HS-5 (cell line): ENCODE measurements at places on chromosomes 3 and 15.

DNA sequence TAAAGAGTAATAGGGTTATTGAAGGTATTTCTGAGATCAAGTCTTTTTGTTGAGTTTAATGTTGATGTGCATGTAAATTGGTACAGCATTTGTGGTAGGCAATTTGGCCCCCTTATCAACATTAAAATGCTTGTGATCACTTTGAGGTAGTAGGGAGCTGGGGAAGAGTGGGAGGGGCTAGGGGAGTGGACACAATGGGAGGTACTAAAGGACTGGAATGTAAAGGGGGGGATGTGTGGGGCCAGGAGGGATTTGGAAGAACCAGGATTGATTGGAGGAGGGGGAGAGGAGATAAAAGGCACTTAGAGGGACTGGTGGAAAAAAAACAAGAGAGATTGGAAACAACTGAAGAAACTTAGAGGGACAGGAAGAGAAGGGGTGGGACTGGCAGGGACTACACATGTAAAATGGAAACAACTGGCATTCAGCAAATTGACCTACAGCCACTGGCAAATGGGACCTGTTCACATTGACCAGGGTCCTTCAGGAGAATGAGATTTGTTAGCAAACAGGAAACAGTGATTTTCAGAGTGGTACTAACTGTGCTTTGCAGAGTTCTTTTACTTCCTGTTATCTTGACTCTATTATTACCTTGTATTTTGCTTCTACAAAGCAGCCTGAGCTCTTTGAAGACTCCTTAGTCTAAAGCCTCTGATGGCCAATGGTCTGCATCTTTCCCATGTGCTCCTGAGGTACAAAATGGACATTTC lies 47.8 kb upstream of the ZBTB38 start:
- no peak for DNase-seq

DNA sequence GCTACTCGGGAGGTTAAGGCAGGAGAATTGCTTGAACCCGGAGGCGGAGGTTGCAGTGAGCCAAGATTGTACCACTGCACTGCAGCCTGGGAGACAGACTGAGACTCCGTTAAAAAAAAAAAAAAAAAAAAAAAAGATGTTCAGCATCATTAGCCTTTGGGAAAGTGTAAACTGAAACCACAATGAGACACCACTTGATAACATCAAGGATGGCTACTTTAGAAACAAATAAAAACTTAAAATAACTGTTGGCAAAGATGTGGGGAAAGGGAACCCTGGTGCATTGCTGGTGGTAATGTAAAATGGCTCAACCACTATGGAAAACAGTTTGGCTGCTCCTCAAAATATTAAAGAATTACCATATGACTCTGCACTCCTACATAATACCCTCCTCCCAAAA lies 1.9 kb downstream of the LEO1 start:
- DNase-seq: no peak

- peak; percentile 41 for DNase-seq
Measured at GRCh38 chr3:134197681-134198261, 52.9 kb downstream of the RYK start.

DNA sequence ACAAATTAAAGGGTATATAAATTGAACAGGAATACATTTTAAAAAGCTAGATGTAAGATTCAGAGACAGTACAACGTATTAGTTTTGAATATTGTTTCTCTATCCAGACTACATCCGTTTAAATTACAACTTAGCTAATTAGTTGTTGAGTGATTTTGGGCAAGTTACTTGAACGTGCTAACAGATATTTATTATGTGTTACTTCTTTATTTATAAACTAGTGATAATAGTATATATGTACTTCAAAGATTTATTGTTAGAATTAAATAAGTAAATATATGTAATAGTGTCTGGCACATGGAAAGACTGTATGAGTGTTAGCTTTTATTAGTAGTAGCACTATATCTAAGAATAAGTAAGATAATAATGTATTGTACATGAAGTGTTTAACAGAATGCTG lies 92.0 kb upstream of the GBE1 start:
- no peak for DNase-seq

- DNase-seq: no peak
Measured at GRCh38 chr3:114452256-114452655, 158.4 kb downstream of the TIGIT start.

GRCh38 chr3:195257454-195258448 lies 13.2 kb downstream of the XXYLT1 start:
- no peak for DNase-seq

GRCh38 chr3:117611211-117611610 lies 901.6 kb downstream of the TUSC7 start:
- no peak for DNase-seq

DNA sequence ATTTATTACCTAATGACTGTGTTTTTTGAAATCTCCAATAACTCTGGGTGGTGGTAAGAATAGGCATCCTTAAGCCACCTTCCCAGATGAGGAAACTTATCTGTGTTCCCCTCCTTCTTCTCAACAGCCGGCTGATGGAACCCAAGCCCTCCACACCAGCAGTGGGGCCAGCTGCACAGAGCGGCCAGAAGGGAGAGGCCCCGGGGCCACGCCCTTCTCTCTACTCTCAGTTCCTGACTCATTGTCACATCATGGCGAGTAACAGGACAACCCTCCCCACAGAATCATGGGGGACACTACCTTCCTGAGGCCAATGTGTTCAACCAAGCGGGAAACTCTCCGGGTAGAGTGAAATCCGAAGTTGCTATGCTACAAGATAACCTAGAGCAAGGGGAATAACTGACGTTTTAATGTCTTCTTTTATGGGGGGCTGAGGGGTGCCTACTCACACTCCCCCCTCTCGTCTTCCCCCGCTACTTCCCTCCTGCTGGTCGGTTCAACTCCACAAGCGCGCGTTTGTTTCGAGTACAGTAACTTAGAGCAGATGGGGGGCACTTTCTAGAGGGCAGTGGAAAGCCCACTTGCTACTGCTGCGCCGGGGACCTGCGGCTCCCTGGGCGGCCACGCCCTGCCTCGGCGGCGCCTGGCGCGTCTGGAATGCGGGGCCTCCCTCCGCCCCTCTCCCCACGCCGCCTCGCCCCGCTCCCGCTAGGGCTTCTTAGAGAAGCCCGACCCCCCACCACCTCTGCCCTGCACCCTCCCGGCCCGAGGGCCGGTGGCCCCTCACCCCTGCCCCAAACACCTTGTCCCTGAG lies 621 bp downstream of the ANXA2 start:
- no peak for DNase-seq

DNA sequence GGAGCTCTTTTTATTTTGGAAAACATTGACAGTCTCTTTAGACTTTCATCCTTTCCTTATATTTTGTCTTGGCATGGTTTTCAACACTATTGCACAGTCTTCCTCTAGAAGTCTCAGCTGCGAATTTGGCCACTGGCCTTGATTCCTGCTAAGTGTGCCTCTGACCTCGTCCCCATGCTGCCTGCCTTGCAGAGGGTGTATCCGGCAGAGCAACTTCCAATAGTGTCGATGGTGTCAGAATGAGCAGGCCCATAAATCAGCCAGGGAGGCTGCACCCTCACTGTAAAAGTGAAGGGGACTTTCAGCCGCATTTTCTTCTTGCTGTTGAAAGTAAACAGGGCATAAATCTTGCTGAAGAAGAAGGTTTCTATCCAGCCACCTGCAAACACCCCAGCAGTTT lies 336.7 kb upstream of the TRIM42 start:
- DNase-seq: no peak

DNA sequence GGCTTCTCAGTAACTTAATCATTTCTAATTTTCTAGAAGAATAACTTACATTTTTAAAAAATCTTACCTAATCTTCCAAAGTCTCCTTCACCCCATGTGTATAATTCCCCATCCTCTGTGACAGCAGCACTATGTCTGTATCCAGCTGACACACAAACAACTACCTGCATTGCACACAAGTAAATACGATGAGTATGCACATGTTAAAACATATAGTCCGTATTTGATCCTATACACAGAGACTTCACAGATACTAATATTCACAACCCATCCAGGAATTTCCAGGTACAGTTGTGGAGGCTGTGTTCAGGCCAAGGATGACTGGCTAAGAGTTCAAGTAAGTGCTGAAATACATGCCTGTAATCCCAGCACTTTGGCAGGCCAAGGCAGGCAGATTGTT lies 78.6 kb downstream of the HERC1 start:
- no peak for DNase-seq

- DNase-seq: no peak
Measured at GRCh38 chr3:124797426-124797945, 67.2 kb downstream of the UMPS start.

GRCh38 chr3:157166561-157166960 lies 6.6 kb upstream of the CCNL1 start:
- no peak for DNase-seq

GRCh38 chr3:189664311-189664710 lies 33.1 kb downstream of the TP63 start:
- peak; percentile 92 for DNase-seq

GRCh38 chr3:158573714-158574113 lies 2.7 kb downstream of the MLF1 start:
- no peak for DNase-seq

GRCh38 chr15:39934397-39935071 lies 619 bp downstream of the EIF2AK4 start:
- DNase-seq: no peak

- no peak for DNase-seq
Measured at GRCh38 chr3:45179163-45179562, 33.0 kb upstream of the CDCP1 start.

GRCh38 chr3:31377045-31377642 lies 155.6 kb upstream of the STT3B start:
- DNase-seq: peak; percentile 86

GRCh38 chr3:175005881-175006280 lies 146.7 kb downstream of the NAALADL2 start:
- no peak for DNase-seq

DNA sequence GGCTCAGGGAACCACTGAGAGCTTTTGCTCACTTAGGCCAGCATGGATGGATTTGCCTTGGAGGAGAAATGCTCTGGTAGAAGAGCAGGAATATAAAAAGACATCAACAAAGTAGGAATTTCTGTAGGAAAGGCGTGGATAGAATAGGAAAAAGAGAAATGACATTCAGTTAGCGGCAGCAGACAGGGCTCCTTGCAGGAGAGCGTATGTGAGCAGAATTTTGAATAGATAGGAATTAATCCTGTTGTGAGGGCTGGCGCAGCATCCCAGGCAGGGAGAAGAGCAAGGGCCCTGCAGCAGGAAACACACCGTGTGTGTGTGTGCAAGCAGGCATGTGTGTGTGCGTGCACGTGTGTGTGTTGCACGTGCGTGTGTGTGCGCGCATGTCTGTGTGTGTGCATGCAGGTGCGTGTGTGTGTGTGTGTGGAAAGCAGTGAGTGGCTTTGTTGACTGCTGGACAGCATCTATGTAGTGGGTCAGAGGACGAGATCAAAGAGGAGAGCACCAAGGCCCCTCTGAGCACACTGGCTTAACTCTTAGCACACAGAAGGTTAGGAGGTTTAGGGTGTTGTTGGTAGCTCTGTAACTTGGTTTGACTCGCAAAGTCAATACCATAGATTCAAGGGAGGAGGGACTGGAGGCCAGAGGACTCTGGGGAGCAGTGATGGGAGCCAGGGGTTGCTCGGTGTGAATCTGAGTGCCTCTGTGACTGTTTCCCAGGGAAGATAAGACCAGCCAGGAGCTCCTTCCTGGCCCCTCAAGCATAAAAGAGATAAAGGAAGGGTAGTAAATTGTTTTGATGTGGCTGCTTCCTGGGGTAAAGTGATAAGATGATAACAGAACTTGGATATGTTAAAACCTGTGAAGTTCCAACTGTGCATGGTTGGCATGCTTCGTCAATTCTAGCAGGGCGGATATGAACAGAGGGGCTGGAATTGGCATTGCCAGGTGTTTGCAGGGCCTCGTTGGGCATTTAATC lies 639.5 kb downstream of the NR2F2 start:
- DNase-seq: no peak

DNA sequence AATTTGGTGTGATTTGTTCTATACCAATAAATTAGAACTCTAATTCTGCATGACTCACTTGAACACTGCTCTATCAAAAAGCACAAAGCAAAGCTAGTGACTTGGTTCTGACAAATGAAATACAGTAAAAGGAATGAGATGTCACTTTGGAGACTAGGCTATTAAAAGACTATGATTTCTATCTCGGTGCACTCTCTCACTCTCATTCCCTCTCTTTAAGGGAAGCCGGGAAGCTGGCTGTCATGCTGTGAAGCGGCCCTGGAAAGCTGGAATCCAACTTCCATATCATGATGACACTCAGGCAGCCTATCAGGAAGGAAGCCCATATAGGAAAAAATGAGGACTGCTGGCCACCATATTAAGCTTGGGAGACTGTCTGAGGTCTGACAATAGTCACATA lies 590.1 kb upstream of the CBLB start:
- DNase-seq: no peak

- DNase-seq: peak; percentile 31
Measured at GRCh38 chr3:122258757-122259371, 66.2 kb upstream of the CSTA start.

DNA sequence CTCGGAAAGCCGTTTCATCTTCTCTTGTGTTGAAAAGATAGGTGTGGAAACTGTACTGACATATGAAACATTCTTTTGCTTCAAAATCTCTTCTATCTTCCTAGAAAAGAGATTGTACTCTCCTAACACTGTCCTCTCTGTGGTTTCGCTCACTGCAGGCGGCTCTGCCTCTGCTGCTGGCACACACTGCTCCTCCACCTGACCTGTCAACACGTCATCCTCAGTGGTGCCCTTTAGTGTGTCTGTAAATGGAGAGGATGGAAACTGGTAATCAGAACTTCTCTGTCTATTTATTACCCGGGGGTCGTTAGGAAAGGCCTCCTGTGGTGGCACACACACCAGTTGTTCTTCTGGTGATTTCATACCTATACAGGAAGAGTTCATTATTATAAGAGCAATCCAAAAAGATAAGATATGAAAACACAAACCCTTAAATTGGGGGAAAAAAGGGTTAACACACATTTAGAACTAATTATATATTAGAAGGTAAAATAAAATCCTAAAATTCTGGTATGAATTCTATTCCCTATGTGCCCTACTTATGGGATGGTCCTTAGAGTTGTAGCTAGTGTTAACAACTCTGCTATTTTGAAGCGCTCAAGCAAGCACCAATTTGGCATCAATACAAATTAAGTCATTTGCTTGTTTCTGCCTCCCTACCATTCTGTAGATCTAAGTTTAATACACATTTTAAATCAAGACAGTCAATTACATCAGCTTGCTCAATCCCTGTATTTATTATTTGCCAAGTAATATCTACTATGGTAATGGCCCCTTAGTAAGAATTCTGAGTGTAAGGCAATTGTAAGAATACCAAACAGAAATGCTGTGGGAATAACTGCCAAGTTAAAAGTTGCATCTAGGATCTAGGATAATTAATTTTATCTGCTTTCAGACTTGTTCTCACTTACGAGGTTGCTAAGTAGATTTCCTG lies 49.2 kb downstream of the TASOR start:
- DNase-seq: no peak

GRCh38 chr3:19749448-19750017 lies 184.5 kb downstream of the EFHB start:
- no peak for DNase-seq

DNA sequence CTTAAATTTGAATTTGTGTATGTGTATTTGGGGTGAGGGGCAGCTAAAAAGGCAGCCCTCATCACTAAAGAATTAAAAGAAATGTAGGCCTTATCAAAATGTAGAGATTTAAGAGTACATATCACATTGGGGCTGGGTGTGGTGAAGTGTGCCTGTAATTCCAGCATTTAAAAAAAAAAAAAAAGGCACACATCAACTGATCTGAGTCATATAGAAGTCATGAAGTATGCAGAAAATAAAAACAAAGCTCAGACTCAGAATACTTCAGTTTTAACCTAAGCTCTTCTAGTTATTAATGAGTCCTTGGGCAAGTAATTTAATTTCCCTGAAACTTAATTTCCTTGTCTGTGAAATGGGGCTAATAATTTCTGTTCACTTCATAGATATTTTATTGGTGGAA lies 31.6 kb downstream of the SLC24A1 start:
- DNase-seq: no peak

GRCh38 chr3:196684548-196685407 lies 27.3 kb downstream of the CEP19 start:
- DNase-seq: peak; percentile 28
